ENCODE measurements at places on chromosomes 6 and 20.

- DNase-seq = no peak
Measured at GRCh38 chr6:144543006-144543871, 258.1 kb downstream of the UTRN start.

GRCh38 chr6:50288241-50288640 is 238.5 kb upstream of the DEFB112 start:
- no peak for DNase-seq

DNA sequence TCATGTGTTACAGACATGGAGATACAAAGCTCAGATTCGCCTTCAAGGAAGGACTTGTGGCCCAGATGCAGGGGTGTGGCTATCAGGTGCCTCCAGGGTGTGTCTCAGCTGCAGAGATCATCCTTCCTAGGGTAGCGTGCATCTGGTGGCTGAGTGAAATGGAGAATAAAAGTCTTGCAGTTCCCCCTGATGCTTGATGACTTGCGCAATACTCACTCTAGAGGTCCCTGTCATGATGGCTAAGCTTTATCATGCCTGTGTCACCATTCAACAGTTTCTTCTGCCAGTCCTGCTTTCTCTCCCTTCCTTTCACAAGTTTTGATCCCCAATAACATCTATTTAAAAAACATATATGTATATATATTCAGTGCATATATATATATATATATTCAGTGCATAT is 228.1 kb downstream of the PAX1 start:
- no peak for DNase-seq

GRCh38 chr6:31131595-31131994 is 7.3 kb downstream of the PSORS1C2 start:
- no peak for DNase-seq

- DNase-seq = no peak
Measured at GRCh38 chr6:135791441-135791840, 60.1 kb upstream of the PDE7B start.
